Heart right ventricle (tissue), 16 donors: ENCODE measurements at places on chromosomes 2 and 18.

DNA sequence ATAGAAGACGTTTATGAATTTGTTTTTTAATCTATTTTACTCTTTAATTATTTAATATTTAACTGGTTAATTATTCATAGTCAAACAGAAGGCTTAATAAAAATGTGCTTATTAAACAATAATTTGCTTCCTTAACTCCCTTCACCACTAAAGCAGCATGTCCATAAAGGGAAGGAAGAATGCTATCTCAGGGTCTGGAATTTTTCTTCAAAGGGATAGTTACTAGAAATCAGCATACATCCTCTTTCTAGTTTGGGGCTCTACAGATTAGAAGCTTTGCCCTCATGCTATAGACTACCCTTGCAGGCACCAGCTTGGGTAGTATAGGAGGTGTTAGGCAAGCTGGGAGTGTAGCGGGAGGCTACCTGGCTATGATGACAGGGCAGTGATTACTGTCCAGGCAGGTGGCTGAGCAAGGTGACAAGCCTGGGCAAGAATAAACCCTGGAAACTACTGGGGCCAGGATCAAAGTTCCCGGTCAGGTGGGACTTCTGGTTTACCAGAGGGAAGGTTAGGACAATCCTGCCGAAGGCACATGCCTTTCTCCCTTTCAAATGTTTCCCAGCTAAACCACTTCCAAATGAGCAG is 276.0 kb upstream of the REV1 start:
- DNase-seq: no peak

DNA sequence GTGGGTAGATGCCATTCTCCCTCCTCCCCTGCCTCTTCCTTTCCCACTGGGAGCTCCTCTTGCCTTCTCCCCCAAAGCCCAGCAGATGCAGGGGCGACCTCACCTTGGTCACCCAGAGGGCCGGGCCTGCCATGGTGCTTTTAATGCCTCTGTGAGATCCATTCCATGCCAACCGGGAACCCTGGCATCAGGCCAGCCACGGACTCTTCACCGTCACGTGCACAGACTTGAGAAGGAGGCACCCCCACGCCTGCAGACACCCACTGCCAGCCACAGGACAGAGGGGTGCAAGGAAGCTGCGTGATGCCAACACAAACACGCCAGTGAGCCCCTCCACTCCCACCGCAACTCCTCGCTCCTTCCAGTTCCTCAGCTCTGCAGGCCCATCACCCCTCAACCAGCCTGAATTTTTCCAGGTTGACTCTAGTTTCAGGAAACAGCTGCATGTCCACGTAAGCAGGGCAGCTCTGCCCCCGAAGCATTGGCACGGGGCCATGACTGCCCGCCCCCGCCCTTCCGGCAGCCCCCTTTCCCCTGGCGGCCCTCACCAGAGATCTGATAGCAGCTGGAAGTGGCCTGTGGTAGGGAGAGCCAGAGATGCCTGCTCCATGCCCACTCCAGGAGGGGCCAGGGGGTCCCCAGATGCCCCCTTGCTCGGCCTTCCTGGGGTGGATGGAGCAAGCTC is 50.8 kb downstream of the DNMT3A start:
- DNase-seq: no peak

DNA sequence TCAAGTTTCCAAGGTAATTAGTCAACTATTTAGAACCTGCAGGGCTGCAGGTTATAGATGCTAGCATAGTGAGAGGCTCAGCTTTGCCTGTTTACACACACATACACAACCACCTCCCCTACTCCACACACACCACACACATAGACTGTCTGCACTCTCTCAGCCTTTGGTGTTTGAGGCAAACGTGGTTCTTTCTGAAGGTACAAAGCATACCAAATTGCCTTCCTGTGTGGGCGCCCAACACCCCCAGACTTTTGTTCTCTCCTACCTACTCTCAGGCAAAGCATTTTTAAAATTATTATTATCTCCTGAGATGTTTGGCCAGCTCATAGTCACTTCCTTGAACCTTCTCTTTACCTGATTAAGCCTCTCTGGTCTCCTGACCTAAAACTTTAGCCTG is 44.9 kb downstream of the MYO3B start:
- DNase-seq: no peak

GRCh38 chr2:235721625-235722024 is 227.8 kb downstream of the AGAP1 start:
- DNase-seq: no peak
